ENCODE measurements at places on chromosomes 6 and 20.

DNA sequence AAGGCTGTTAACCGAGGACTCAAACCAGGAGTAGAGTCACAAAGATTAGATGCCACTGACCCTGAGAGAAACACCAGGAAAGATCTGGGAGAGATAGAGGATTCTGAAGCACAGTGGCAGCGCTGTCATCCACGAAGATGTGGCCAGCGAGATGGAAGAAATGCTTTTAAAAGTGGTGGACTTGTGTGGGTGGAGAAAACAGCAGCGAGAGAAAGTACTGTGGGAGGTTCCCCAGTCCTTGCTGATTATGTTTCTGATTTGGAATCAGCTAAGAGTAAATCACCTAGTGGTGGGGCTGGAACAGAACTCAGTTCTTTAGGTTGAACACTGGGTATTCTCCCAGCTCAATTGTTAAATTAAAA is 435 bp upstream of the ZNF322 start:
- peak; percentile 7 for DNase-seq

DNA sequence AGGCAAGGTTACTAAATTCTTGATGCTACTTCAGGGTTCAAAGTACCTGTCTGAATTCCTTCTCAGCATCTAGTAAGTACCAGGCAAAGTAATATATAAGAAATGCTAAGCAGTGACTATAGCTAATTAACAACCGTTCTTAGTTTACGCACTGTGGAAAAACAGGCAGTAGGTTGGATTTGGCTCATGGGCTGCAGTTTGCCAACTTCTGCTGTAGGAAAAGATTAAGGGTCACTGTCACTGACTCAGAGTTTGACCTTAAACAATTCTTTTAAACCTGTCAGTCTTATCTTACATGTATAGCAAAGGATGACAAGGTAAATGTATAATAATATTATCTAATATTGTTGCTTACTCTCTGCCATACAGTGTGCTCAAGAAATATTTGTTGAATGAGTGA is 42.3 kb downstream of the CTNNBL1 start:
- DNase-seq, result no peak

DNA sequence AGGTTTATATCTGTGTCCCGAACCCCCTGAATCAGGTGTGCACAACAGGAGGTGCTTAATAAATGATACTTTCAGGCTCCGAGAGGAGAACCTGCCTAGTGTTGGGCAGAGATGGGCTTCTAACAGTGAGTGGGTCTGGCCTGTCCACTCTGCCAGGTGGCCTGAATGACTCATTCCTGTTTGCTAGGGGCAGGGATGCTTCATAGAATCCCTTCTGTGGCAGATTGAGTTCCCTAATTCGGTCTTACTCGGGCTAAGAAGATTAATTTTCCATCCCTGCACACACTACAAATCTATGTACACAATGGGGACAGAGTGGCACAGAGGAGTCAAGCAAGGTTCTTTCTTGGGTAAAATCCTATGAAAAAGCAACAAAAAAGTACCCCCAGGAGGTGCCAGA is 19.8 kb downstream of the SDC4 start:
- no peak for DNase-seq

GRCh38 chr6:160298121-160298520 is 39.5 kb upstream of the SLC22A2 start:
- DNase-seq, result no peak

DNA sequence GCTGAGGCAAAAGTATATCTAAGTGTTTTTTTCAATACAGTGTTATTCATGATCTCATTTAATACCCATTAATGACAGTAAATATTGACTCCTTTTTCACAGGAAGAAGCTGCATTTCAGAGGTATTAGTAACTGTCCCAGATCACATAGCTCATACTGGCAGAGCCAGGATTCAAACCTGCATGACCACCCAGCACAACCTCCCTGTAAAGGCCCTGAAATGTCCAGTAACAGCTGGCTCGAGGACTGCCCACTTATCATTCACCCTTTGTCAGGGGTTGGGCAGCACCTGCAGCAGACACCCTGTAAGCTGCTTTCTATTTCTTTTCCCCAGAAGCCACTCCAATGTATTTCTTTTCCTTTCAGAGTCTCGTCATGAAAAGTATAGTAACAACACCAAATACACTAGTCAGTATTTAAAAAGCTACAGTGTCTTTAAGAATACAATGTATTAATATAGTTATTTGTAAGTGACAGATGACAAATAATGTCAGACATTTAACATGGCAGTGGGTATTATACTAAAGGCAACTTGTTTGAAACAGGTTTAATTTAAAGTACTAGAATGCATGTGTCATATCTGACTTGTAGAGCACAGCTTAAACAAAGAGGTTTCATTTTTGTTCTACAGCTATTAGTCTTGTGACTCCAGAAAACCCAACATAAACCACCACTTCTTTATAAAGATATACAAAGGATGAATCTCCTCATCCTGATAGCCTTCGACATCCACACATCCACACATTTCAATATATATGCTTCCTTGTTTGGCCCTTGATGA is 841.6 kb upstream of the GJE1 start:
- DNase-seq, result no peak

Measured in CD4-positive, alpha-beta T cell treated with Interleukin-6 at 100 ng/mL for 8 hours (primary cell).